ENCODE measurements at places on chromosomes 13 and 19. TPM values are rescaled to one million over a fixed set of nuclear protein-coding genes. Genes with fewer than 3 reads are reported as not detected.

Gene CALR3
- total RNA-seq = not detected

GRCh38 chr19:8174706-8175105, 25.3 kb upstream of the FBN3 start:
- DNase-seq = no peak

GRCh38 chr13:107203146-107203847, 635.4 kb upstream of the ARGLU1 start:
- no peak for DNase-seq

Gene LDLR
- 157 TPM for total RNA-seq

- DNase-seq = no peak
Measured at GRCh38 chr13:97231118-97231828, 9.1 kb downstream of the MBNL2 start.

Gene DNMT1
- total RNA-seq = 70.0 TPM

Gene SCEL
- not detected for total RNA-seq

GRCh38 chr13:74675972-74676371, 541.8 kb upstream of the KLF12 start:
- DNase-seq = no peak

Gene ABCA7
- 42.5 TPM for total RNA-seq
